Lower leg skin (tissue), 4 donors: ENCODE measurements at places on chromosomes 16 and 17. TPM values are rescaled to one million over a fixed set of nuclear protein-coding genes. Genes with fewer than 3 reads are reported as not detected.

- DNase-seq, result no peak
Observed at GRCh38 chr17:81054308-81054707, 19.4 kb downstream of the BAIAP2 start.

IKZF3 gene
- total RNA-seq, result 0.99 TPM

DNA sequence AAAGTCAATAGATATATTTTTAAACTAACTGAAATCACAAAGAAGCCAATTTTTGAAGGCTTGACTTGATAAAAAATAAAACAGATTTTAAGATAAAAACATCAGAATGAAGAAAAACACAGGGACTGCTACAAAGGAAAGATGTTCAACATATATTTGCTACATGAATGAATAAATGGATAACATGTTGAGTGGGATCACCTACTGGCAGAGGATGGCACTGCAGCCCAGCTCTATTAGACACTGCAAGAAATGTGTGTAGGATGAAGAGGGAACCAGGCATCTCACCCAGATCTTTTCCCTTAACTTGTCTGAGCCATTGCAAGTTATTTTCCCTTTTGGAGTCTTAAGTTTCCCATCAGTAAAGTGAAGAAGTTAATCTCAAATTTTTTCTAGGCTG is 4.2 kb downstream of the AIPL1 start:
- DNase-seq, result no peak

- DNase-seq, result no peak
Observed at GRCh38 chr17:67440277-67441051, 63.4 kb downstream of the PITPNC1 start.

- peak; percentile 32 for DNase-seq
Observed at GRCh38 chr16:52912565-52913173, 140.0 kb downstream of the CHD9NB start.
